WTC11 (cell line): ENCODE measurements at places on chromosomes 16 and 17. TPM values are rescaled to one million over a fixed set of nuclear protein-coding genes. Genes with fewer than 3 reads are reported as not detected.

- H3K4me3 ChIP-seq, result no peak overlapping the region
- no peak overlapping the region for H3K27ac ChIP-seq
- no peaks in the 10 kb centered on the region for H3K36me3 ChIP-seq
- DNase-seq, result no peak
- H3K4me1 ChIP-seq, result peaks cover 62% of the 10 kb centered on the region
These were observed 24.3 kb upstream of the GSE1 start for GRCh38 chr16:85588562-85589503.

DLX4 gene
- total RNA-seq, result 1.3 to 1.8 TPM (median 1.6 TPM) in 3 replicates

- H3K4me3 ChIP-seq, result no peak overlapping the region
- H3K4me1 ChIP-seq, result peaks cover 66% of the 10 kb centered on the region
- H3K27me3 ChIP-seq, result no peaks in the 10 kb centered on the region; the same call in 1 of the 2 replicates
- DNase-seq, result no peak
These were observed 111.1 kb upstream of the HAS3 start for GRCh38 chr16:68994324-68994723.

DNA sequence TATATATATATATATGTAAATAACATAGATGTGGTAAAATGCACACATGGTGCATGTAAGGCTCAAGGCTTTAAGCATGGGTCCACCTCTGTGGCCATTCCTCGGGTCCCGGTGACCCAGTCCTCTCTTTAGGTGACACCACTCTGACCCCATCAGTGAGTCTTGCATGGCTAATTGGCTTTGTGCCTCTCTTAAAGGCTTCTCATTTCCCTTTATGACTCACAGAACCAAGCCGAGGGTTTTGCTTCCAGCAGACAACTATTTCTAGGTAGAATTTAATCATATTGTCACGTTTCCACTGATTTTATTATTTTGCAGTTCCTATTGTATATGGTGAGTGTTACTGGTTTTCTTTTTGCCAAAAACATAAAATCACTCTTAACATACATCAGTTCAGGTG is 59.7 kb downstream of the PLCG2 start:
- H3K4me3 ChIP-seq, result no peak overlapping the region
- no peaks in the 10 kb centered on the region for H3K36me3 ChIP-seq
- no peaks in the 10 kb centered on the region for H3K27me3 ChIP-seq
- H3K4me1 ChIP-seq, result peaks cover 12% of the 10 kb centered on the region
- no peak for DNase-seq

GRCh38 chr16:56824331-56824730 is 40.7 kb upstream of the SLC12A3 start:
- DNase-seq, result no peak
- H3K4me1 ChIP-seq, result peaks cover 17% of the 10 kb centered on the region
- no peak overlapping the region for H3K4me3 ChIP-seq
- no peaks in the 10 kb centered on the region for H3K27me3 ChIP-seq
- no peak overlapping the region for H3K27ac ChIP-seq

GRCh38 chr17:38872671-38873385 is 3.0 kb downstream of the LASP1 start:
- peaks cover 67% of the 10 kb centered on the region for H3K4me1 ChIP-seq
- no peaks in the 10 kb centered on the region for H3K27me3 ChIP-seq
- H3K4me3 ChIP-seq, result no peak overlapping the region
- peak overlapping the region; percentile 84 for H3K27ac ChIP-seq
- no peak for DNase-seq

C17orf78 gene
- not detected in 3 replicates for total RNA-seq

DNA sequence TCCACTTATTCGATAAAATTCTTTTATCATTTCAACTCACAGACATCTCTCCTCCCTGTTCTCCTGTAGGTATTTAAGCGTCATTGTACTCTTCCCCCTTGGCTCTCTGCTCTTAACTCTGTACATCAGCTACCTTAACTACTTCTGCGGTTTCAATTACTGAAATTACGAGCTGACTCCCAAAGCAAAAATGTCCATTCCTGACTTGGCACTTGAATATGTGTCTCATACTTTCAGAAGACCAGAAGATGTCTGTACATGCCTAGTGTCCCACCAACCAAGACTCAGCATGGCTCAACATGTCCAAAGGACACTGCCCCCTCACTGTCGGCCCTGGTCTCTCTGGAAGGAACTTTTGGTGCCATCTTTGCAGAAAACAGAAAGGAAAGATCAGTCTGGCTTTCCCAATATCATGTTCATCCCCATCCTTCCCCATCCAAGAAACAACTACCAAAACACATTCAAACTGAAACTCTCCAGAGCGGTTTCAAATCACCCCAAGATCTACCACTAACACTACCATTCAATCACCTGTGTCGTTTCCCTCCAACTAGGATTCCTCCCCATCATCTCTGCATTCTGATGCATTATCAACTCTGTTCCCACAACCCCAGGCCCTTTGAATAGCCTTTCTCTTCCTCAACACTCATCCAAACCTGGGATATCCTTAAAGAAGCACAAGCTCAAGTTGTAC is 74.9 kb downstream of the ZFHX3 start:
- H3K4me3 ChIP-seq, result no peak overlapping the region
- no peaks in the 10 kb centered on the region for H3K4me1 ChIP-seq
- H3K27me3 ChIP-seq, result no peaks in the 10 kb centered on the region
- DNase-seq, result no peak

KLHL36 gene
- total RNA-seq, result 55.7 to 56.1 TPM (median 55.8 TPM) in 3 replicates

GRCh38 chr16:85251225-85251760 is 139.0 kb upstream of the CIBAR2 start:
- H3K4me3 ChIP-seq, result no peak overlapping the region
- DNase-seq, result no peak

- H3K36me3 ChIP-seq, result peaks cover 55% of the 10 kb centered on the region
- H3K4me1 ChIP-seq, result 0 out of 2 replicates have a peak, but pooled peaks cover under 1% of the 10 kb centered on the region
- no peak overlapping the region for H3K4me3 ChIP-seq
- DNase-seq, result no peak
- no peak overlapping the region for H3K27ac ChIP-seq
These were observed 41.1 kb upstream of the CRISPLD2 start for GRCh38 chr16:84778720-84779119.

SMIM5 gene
- total RNA-seq, result 0.05 TPM in 1 of 3 replicates, not detected in the others

DNA sequence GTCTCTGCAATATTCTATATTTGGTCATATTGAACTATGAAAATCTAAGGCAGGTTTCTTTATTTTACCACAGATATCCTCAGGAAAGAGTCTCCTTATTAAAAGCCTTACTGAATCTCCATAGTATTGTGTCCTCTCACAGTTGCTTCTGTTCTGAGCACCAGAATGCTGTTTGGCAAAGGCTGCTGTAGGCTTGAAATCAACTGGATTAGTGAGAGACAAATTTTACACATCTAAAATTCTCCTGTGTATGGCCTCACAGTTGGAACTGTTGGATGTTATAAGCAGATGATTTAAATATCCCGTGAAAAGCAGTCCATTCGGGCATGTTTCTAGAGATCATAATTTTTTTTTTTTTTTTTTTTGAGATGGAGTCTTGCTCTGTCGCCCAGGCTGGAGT is 9.5 kb downstream of the CLTC start:
- H3K4me3 ChIP-seq, result no peak overlapping the region
- no peak for DNase-seq
- no peak overlapping the region for H3K27ac ChIP-seq
- H3K27me3 ChIP-seq, result no peaks in the 10 kb centered on the region
- peaks cover 26% of the 10 kb centered on the region for H3K36me3 ChIP-seq

DNA sequence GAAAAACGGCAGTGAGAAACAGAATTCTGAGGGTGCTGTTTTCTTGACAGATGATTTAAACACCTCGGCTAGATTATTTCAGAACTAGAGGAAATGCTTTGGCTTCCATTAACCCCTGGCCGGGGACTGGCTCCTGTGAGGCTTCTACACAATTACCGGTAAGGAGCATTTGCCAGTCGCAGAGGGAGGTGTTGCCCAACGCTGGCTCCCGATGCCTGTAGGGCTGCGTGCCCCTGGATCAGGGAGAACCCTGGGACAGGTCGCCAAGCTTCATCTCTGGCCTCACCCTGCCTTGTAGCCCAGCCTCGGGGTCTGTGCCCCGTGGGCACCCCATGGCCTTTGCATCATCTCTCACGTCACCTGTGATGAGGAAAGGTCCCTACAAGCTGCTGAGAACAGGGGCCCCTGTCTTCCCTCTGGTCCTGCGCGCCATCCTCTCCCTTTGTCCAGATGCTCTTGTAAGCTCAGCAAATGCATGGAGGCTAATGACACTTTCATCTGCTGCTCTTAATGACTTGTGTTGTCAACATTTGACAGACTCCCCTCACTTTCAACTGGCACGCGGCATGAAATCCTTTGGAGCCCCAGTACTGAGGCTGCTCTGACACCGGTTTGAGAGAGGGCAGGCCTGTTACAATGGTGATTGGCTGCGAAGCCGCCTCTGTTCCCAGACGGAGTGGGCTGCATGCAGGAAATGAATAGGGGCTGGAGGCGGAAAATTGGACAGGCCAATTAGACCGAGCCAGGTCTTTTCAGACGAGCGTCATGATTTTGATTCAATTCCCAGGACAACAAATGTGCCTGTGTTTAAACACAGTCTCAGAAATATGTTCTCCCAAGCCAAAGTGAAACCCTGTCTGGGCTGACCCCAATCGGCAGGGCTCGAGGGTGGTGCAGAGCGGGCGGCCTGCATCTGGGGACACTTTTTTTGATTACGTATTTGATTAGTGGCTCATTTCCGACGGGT is 85.5 kb upstream of the DOC2B start:
- peaks cover 7% of the 10 kb centered on the region; the same call in 1 of the 2 replicates for H3K4me1 ChIP-seq
- H3K27me3 ChIP-seq, result peaks cover 4% of the 10 kb centered on the region
- H3K36me3 ChIP-seq, result peaks cover 12% of the 10 kb centered on the region
